Central memory CD8-positive, alpha-beta T cell (primary cell): ENCODE measurements at places on chromosomes 5 and 9.

GRCh38 chr5:172089298-172090117, 83.1 kb upstream of the FBXW11 start:
- peaks cover 68% of the 10 kb centered on the region for H3K36me3 ChIP-seq
- no peaks in the 10 kb centered on the region for H3K27me3 ChIP-seq
- no peaks in the 10 kb centered on the region for H3K4me1 ChIP-seq
- H3K27ac ChIP-seq = peak overlapping the region; percentile 84
- DNase-seq = no peak

DNA sequence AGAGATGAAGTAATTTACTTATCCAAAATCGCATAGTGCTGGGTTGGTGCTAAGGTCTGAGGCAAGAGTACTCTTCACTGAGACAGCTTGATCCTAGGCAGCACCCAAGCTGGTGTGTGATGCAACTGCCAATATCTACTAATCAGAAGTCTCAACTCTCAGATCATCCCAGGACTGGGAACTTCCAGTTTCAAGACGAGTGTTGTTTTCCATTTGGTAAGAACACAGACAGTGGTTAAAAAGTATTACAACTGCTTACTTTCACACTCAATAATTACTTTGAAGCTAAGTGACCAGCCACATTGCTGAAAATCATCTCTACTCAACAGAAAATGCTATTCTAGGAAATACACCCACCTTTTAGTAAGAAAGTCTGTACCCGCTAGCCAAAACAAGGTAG, 45.3 kb downstream of the FBXW11 start:
- H3K27ac ChIP-seq = no peak overlapping the region
- DNase-seq = no peak
- no peak overlapping the region for H3K4me3 ChIP-seq
- H3K4me1 ChIP-seq = peaks cover 59% of the 10 kb centered on the region
- H3K36me3 ChIP-seq = peaks cover 4% of the 10 kb centered on the region

DNA sequence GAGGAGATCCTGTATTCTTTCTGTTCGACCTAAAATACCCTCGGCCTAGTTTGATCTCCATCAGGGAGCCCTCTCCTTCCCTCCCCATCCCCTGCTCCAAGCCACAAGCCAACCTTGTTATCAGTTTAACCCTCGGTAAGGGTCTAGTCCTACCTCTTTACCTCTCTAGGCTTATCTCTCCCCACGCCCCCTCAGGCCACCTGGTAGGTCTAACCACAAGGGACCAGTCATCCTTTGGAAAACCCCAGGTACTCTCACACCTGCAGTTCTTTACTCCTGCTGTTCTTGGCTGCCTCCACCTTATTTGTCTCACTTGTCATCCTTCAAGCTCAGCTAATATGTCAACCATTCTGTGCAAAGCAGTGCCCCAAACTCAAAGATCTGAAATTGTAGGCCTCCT, 78.7 kb downstream of the RAD23B start:
- H3K27me3 ChIP-seq = peaks cover 6% of the 10 kb centered on the region
- no peaks in the 10 kb centered on the region for H3K4me1 ChIP-seq
- H3K4me3 ChIP-seq = no peak overlapping the region
- H3K36me3 ChIP-seq = no peaks in the 10 kb centered on the region
- no peak for DNase-seq

GRCh38 chr9:86077276-86077675, 22.1 kb downstream of the GOLM1 start:
- H3K27me3 ChIP-seq = no peaks in the 10 kb centered on the region
- no peak overlapping the region for H3K4me3 ChIP-seq
- no peaks in the 10 kb centered on the region for H3K36me3 ChIP-seq
- no peak for DNase-seq
- peaks cover 9% of the 10 kb centered on the region for H3K4me1 ChIP-seq

DNA sequence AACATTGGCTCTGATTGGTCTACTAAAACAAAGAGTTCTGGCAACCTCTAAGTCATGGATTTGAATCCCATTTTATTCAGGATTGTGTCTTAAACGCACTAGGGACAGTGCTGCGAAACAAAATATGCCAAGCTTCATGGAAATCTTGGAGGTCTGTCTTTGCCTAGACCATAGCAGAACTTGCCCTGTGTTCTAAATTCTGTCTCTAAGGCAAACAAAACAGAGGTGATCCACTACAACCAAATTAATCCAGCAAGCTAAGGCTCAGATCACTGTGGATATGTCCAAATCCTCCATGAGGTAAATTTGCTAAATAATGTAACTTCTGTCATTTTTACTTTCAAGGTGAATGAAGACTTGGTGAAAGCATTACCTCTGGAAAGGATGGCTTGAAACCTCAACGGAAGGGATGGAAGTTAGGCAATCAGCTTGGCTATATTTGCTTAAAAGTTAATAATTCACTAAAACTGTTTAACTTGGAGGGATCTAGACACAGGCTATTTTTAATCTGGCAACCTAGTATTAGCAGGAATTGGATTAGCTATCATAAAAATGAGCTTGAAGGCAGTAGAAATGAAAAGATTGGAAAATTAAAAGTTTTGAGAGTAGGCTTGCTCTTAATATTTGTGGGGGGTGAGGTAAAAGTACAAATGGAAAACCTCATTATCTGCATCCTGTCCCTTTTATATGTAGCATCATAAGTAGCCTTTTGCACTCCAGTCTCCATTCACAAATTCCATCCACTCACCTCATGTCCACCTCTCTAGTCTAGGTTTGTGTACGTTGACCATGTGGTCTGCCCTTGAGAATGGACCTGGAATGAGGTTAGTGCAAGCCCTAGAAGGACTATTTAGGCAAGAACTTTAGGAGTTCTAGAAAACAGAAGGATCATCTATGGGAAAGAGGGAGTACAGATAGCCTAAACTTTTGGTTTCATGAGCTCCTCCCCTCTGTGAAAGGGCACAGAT, 176.2 kb downstream of the SMC2 start:
- H3K36me3 ChIP-seq = no peaks in the 10 kb centered on the region
- H3K4me1 ChIP-seq = no peaks in the 10 kb centered on the region
- H3K4me3 ChIP-seq = no peak overlapping the region
- DNase-seq = no peak

DNA sequence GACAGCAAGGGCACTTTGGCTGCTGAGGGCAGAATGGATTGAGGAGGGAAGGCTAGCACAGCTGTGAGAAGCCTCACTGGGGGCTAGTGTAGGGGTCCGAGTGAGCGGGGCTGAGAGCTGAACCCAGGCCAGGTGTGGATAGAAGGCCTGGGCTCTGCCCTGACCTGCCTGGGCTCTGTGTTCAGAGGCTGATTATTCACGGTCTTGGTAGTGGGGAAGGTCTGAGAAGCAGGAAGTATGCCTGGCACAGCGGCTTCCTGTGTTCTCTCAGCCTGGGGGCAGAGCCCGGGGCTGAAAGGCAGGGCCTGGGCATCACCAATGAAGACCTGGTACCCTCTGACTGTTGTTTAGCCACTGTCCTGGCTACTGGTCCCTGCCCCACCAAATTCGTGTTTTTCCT, 136.4 kb upstream of the TBC1D2 start:
- no peak overlapping the region for H3K4me3 ChIP-seq
- peaks cover 11% of the 10 kb centered on the region for H3K4me1 ChIP-seq
- no peak for DNase-seq
- H3K27me3 ChIP-seq = peaks cover 30% of the 10 kb centered on the region
- no peak overlapping the region for H3K27ac ChIP-seq
- no peaks in the 10 kb centered on the region for H3K36me3 ChIP-seq

DNA sequence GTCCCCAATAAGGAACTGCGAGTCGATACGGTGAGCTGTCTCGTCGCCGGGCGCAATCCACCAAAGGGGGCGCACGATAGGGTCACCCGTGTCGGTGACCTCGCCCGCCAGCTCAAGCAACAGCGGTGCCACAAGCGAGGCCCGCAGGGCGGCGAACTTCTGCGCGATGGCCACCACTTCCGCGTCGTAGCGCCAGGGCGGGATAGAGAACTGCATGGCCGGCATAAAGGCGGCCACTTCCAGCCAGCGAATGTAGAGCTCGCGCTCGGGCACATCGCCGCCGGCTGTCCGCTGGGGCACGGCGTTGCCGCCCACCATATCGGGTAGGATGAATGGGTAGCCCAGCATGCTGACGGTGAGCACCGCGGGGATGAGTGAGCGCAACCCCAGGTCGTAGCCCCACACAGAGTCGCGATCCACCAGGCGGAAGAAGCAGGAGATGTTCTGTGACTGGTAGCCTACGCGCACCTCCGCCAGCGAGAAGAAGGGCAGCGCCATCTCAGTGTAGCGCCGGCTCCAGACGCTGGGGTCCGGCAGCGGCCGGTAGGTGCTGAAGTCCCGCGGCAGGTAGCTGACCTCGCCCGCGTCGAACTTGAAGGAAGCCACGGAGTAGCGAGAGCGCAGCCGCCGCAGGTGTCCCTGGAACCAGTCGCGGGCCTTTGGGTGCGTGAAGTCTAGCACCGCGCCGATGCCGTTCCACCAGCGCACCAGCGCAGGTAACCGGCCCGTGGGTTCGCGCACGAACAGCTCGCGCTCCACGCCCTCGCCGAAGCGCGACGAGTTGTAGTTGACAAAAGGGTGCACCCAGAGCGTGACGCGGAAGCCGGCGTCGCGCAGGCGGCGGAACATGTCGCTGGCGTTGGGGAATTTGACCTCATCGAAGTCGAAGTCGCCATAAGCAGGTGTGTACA, 5.5 kb downstream of the MYORG start:
- no peaks in the 10 kb centered on the region for H3K27me3 ChIP-seq
- DNase-seq = no peak
- H3K27ac ChIP-seq = no peak overlapping the region
- H3K36me3 ChIP-seq = no peaks in the 10 kb centered on the region
- H3K4me1 ChIP-seq = peaks cover 11% of the 10 kb centered on the region

DNA sequence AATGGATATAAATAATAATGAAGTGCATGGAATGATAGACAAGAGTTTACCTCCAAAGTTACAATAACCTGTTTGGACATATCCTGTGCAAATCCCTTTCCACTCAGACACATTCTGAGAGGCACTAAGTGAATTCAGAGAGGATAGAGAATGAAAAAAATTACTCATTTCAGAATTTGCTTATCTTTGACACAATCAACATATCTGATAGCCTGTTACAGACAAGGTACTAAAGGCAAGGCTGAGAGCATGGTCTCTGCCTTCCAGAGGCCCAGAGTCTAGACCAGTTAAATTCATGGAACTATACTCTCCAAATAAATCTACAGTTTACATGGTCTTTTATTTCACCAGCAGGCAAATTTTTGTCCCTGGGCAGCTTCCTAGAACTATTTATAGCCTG, 371.8 kb upstream of the PTGER4 start:
- H3K27me3 ChIP-seq = no peaks in the 10 kb centered on the region
- H3K4me3 ChIP-seq = no peak overlapping the region
- no peaks in the 10 kb centered on the region for H3K36me3 ChIP-seq
- H3K27ac ChIP-seq = no peak overlapping the region
- DNase-seq = no peak

DNA sequence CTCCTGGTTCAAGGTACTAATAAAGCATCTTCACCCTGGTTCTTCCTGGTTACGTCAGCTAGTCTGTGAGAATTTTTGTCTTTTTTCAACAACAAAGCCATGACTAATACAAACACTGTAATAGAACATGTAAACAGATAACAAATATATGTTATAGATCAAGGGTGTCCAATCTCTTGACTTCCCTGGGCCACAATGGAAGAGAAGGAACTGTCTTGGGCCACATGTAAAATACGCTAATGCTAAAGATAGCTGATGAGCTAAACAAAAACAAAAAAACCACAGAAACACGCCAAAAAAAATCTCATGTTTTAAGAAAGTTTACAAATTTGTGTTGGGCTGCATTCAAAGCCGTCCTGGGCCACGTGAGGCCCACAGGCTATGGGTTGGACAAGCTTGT, 124.5 kb upstream of the GNA14 start:
- H3K4me3 ChIP-seq = no peak overlapping the region
- H3K4me1 ChIP-seq = no peaks in the 10 kb centered on the region
- H3K36me3 ChIP-seq = no peaks in the 10 kb centered on the region
- H3K27me3 ChIP-seq = no peaks in the 10 kb centered on the region
- DNase-seq = no peak
